ENCODE measurements at places on chromosomes 16 and 17.

DNA sequence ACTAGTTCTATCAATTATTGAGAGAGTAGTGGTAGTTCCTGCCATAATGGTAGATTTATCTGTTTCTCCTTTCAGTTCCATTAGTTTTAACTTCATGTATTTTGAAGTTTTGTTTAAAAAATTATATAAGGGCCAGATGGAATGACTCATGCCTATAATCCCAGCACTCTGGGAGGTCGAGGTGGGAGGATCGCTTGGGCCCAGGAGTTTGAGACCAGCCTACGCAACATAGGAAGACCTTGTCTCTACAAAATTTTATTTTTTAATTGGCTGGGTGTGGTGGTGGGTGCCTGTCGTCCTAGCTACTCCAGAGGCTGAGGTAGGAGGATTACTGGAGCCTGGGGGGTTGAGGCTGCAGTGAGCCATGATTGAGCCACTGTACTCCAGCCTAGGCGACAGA, 14.1 kb upstream of the UBTF start:
- DNase-seq, result no peak

- no peak for DNase-seq
Measured at GRCh38 chr16:2953706-2954627, 10.1 kb upstream of the KREMEN2 start.

GRCh38 chr17:32136856-32137255, 5.4 kb upstream of the RHOT1 start:
- peak; percentile 96 for DNase-seq

- DNase-seq, result no peak
Measured at GRCh38 chr16:12160815-12161550, 184.4 kb downstream of the SNX29 start.

DNA sequence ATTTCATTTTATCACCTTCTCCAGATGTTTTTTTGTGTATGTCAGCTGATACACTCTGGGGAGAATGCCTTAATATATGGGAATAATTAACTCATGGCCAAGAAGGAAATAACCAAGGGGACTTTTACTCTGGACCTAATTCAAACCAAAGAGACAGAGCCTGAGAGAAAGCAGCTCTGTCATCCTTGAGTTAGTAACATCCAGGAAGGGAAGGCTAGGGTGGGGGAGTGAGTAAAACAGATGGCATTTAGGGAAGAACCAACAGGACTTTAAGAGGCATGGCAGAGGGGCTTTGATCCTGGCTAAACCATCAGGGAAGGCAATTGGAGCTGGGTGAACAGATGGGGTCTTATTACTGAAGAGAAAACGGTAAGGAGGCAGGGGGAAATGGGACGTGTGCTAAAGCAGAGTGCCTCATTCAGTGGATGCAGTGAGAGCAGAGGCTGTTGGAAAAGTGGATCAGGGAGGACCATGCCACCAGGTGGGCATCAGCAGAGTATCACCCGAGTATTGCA, 2.5 kb upstream of the SMPD3 start:
- DNase-seq, result no peak

GRCh38 chr16:86087011-86087895, 188.3 kb downstream of the IRF8 start:
- DNase-seq, result no peak

DNA sequence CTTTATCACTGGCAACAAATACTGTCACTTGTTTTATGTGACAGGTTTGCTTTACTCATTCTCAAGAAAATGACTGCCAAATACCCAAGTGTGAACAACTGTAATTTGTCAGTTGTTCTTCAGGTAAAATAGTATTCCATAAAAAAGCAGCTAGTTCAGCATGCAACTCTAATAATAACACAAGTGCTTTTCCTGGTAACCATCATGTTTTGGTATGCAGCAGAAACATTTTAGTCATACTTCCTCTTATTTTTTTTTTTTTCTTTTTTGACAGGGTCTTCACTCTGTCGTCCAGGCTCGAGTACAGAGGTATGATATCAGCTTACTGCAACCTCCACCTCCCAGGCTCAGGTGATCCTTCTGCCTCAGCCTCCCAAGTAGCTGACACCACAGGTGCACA, 4.6 kb downstream of the TERF2 start:
- DNase-seq, result peak; percentile 44

GRCh38 chr17:77424585-77425344, 284.0 kb downstream of the SEC14L1 start:
- peak; percentile 57 for DNase-seq

DNA sequence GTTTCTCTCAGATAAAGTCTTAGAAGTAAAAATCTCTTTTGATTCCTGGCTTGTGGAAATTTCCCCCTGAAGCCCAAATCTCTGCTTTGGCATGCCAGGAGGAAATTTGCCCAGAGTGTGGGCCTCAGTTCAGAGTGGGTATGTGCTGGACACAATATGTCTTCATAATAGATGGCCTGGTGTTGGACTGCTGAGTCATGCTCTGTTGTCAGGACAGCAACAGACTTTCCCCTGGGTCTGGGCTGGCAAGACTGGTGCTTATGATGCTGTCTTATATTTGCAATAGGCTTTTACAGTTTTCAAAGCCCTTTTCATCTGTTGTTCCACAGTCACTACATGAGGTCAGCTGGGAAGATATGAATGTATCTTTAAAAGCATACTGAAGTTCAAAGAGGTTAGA, 57.0 kb downstream of the SHISA9 start:
- no peak for DNase-seq

- DNase-seq, result no peak
Measured at GRCh38 chr17:27345141-27345904, 51.4 kb downstream of the WSB1 start.

DNA sequence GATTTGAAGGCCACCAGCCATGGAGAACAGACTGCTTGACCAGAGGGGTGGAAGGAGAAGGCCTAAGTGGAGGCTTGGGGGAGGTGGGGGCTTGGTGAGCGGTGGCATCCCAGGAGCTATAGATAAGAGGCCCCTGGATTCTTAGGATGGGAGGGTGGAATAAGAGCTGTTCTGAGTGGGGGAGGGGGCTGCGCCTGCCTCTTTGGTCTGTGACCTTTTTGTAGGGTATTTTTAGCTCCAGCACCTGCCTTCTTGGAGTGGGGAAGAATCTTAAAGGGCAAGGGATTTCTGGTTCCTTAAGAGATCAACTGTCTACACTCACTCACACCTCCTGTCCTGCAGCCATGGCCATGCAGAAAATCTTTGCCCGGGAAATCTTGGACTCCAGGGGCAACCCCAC, 567 bp downstream of the ENO3 start:
- no peak for DNase-seq

- DNase-seq, result peak; percentile 28
Measured at GRCh38 chr16:10756574-10756973, 12.9 kb downstream of the NUBP1 start.

DNA sequence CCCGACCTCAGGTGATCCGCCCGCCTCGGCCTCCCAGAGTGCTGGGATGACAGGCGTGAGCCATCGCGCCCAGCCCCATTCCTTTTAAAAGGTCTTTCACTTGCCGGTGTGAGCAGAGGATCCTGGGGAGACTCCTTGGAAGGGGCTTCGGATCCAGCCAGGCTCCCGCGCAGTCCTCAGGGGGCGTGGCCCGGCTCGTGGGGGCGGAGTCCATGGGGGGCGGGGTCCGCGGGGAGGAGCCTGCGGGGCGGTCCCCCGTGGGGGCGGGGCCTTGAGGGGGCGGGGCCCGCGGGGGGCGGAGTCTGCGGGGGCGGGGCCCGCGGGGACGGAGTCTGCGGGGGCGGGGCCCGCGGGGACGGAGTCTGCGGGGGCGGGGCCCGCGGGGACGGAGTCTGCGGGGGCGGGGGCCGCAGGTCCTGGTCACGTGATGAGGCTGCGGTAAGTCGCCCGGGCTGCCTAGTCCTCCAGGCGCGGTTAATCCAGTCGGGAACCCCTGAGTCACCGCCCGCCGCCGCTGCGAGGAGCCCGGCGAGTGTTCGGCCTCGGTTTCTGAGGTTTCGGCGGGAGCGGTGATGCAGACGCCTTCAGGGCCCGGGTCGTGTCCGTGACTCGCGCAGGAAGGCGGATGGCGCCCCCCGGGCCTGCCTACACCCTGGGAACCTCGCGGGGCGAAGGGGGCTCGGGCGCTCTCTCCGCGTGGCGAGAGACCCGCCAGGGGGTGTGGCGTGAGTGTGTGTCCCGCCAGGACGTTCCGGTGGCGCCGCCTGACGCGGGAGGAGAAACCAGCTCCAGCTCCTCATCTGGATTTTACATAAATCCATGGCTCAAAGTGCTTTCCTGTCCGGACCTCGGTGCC, 23.6 kb upstream of the ABR start:
- peak; percentile 81 for DNase-seq

DNA sequence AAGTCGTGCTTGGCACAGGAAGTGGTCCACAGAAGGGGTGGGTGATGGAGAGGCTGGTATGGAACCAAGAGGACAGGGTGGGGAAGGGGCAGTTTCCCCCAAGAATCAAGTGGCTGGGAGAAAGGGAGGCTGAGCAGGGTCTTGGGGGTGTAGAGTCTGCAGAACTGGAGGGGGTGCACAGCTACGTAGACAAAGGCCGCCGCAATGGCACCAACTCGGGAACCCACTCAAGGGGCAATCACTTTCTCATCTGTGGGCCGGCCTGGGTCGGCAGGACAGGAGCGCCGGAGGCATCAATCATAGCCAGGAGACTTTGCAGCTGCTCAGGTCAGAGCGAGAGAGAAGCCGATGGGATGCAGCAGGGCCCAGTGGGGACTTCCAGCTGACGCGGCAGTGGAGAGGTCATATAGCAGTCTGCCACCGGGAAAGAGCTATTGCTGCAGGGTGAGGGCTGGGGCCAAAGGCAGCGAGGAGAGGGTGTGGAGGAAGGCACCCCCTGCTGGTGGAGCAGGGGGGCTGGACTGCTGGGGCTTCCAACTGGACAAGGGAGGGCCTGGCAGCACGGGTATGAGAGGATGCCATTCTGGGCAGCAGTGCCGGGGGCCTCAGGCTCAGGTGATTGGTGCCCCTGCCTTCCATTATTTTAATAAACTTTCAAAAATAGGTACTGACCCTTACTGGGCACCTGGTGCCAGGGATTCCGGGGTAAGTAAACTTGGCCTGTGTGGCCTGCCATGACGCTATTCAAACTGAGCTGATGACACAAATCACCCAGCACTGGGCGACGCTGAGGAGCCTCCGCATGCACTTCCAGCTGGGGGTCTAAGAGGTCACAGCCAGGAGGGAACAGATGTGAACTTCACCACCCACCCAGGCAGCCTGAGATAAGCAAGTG, 52.5 kb upstream of the MTSS2 start:
- peak; percentile 86 for DNase-seq

DNA sequence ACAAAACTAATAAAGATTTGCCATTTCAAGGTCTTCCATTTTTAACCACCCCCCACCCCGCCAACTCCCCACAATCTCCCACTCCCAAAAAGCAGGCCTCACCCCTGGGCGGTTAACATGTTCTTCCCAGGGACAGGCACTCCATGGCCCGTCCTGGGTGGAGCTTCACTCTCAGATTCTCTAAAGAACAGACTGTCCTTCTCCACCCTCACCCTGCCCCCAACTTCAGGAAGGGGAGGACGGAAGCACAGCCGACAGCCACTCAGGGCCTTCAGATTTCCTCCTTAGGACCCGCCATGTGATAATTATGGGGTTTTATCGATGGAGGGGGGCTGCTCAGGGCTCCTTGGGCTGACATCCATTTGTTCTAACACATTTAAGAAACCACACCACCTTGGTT, 61.9 kb downstream of the ZFHX3 start:
- no peak for DNase-seq

- peak; percentile 85 for DNase-seq
Measured at GRCh38 chr16:15704545-15704987, 54.5 kb downstream of the NDE1 start.

GRCh38 chr17:80463784-80464400, 12.5 kb downstream of the NPTX1 start:
- DNase-seq, result no peak

GRCh38 chr16:27972500-27972899, 91.0 kb downstream of the GSG1L start:
- peak; percentile 76 for DNase-seq

DNA sequence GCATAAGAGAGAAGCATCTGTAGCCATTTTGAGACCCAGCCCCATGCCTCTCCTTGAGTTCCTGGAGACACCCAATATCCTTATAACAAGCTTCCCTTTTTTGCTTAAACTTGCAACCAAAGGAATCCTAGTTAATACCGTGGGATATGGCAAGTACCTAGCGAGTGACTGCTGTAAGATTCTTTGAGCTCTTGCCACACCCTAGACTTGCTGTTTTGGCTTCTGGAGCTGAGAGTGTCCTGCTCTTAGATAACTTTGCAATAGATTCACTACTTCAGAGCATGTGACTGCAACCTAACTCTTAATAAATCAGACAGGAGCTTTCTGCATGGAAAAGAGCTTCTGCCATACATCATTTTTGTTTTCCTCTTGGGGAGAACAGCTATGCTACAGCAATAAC, 58.3 kb downstream of the AKAP1 start:
- no peak for DNase-seq

GRCh38 chr17:64575431-64575830, 68.7 kb downstream of the CEP95 start:
- no peak for DNase-seq

DNA sequence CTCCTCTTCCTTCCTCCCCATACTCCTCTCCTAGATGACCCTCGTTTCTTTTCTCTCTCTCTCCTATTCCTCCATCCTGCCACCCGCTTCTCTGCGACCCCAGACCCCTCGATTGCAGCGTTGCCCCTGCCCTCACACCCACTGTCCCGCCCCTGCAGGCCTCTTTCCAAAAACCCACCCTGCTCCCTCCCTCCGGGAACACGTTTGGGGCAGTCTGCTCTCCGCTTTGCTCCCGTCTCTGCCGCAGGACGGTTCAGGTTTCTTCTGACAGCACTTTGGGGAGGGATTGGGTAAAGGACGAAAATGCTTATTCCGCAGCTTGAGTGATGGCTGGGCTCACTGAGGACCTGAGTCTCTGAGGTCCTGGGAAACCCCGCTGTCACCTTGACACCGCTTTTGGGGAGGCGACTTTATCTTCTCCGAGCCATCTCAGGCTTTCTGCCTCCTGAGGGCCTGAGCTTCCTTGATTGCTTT, 690 bp downstream of the NDE1 start:
- DNase-seq, result peak; percentile 62

DNA sequence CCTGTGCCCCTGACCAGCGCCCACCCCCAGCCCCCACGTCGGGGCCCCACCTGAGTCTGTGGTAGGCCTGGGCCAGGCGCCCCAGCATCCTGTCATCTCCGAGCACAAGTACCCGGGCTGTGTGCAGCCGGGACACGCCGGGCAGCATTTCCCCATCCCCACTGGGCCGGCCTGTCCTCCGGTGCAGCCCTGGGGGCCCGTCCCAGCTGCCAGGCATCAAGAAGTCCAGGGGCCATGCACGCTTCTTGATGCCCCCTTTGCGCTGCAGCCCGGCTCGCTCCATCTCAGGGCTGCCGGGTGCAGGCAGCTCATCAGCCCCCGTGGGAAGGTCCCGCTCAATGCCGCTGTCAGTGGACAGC, 29.3 kb upstream of the MFSD6L start:
- no peak for DNase-seq

DNA sequence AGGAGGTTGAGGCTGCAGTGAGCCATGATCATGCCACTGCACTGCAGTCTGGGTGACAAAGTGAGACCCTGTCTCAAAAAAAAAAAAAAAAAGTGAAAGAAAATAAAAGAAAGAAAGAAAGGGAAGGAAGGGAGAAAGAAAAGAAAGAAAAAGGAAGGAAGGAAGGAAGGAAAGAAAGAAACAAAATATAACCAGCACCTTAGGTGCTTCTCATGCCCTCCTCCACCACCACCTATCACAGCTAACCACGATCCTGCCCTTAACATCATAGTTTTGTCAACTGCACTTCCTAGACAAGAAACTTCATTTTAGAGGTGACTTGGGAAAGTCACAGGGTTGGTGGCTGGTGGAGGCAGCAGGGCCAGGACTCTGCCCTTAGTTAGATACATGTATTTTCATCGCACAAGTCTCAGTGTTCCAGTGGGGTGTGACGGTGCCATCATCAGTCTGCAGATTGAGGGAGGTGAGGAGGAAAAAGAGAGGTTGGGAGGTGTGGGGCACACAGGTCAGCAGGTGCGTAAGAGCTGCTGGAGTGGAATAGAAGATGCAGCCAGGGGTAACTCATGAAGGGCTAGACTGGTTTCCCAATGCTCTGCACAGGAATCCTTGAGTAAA, 10.0 kb downstream of the SUPT4H1 start:
- DNase-seq, result no peak
